ENCODE measurements at places on chromosomes 5 and 9. TPM values are rescaled to one million over a fixed set of nuclear protein-coding genes. Genes with fewer than 3 reads are reported as not detected.

The GLDC gene
- total RNA-seq = 0.85 TPM

The SLC1A1 gene
- total RNA-seq = 117 TPM

The OR1Q1 gene
- total RNA-seq = not detected

The LCN9 gene
- total RNA-seq = not detected

The DMRT3 gene
- total RNA-seq = not detected

The PCDHA7 gene
- total RNA-seq = 2.5 TPM

The TTC1 gene
- total RNA-seq = 58.7 TPM

The PKD2L2 gene
- total RNA-seq = 0.38 TPM

The CMBL gene
- 7.7 TPM for total RNA-seq

The FBP1 gene
- total RNA-seq = not detected

The MCTP1 gene
- 3.7 TPM for total RNA-seq

The PCDHGA6 gene
- total RNA-seq = 3.1 TPM

The SIT1 gene
- not detected for total RNA-seq

The SLC6A19 gene
- not detected for total RNA-seq

The LHX6 gene
- total RNA-seq = under 0.01 TPM

The RASA1 gene
- total RNA-seq = 63.1 TPM

The GCNT4 gene
- total RNA-seq = 1.5 TPM

The TUSC1 gene
- total RNA-seq = 8.4 TPM

The BAAT gene
- total RNA-seq = 0.19 TPM

Measured in regular cardiac myocyte (primary cell).